Stimulated activated CD8-positive, alpha-beta memory T cell treated with anti-CD3 and anti-CD28 coated beads, Interleukin-7, amount 100 ng/mL, for 48 hours (primary cell): ENCODE measurements at places on chromosomes 3 and 15.

DNA sequence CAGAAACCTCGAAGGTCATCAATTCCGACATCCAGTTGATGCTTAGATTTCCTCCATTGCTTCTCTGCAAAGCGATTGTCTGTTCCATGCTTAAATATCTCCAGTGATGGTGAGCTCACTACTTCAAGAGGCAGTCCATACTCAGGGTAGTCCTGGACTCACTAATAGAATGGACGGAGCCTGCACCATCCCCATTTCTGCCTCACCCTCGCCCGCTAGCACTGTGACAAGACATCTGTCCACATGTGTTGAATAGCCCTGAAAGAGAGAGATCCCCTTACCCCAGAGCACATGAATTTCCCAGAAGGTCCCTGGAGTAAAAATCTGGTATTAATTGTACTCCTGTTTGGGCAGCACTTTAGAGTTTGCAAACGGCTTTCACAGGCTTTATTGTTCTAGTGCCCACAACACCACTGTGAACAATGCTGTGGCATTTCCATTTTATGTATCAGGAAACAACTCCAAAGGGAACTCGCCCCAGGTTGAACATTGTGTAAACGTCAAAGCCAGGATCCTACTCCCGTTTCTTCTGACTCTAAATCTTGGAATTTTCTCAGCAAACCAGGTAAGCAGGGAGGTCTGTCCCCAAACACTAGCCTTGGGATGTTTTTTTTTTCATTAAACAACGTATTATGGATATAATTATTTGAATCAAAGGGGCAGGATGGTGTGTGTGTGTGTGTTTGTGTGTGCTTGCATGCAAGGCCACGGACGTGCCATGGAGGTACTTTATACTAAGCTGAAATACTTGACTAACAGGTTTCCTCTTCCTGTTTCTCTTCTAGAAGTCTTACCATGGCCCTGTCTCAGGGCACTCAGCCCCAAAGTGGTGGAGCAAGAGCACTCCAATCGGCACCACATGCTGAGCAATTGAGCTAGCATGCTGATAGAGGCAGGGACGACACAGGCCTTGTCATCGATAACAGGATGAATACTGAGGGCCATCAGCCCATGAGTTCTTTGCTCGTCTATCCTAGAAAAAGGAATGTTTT is 198.3 kb downstream of the OPA1 start:
- DNase-seq, result no peak

GRCh38 chr3:7875925-7876324 is 625.7 kb upstream of the LMCD1 start:
- DNase-seq, result no peak

DNA sequence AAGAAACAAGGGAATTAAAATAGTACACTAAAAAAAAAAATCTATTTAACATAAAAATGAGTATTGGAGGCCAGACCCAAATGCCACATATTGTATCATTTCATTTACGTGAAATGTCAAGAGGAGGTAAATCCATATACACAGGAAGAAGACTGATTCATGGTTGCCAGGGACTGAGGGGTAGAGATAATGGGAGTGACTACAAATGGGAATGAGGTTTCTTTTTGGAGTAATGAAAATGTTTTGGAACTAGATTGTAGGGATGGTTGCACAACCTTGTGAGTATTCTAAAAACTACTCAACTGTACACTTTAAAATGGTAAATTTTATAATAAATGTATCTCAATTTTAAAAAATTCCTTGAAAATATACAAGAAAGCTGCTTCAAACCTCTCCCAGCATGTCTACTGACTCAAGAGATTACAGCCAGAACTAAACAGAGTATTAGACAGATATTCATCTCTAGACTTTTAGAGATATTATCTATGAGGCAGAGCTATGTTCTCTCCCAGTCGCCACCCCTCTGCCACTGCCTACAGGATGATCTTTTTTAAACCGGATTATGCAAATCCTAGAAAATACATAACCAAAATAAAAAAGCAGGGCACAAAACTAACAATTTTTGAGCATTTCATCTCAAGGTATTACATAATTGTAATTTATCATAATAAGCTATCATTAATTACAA is 6.2 kb downstream of the HLTF start:
- no peak for DNase-seq

- no peak for DNase-seq
Observed at GRCh38 chr3:38454884-38455638, 1.4 kb downstream of the ACVR2B start.

- DNase-seq, result no peak
Observed at GRCh38 chr15:100104245-100104644, 237.5 kb downstream of the ADAMTS17 start.

DNA sequence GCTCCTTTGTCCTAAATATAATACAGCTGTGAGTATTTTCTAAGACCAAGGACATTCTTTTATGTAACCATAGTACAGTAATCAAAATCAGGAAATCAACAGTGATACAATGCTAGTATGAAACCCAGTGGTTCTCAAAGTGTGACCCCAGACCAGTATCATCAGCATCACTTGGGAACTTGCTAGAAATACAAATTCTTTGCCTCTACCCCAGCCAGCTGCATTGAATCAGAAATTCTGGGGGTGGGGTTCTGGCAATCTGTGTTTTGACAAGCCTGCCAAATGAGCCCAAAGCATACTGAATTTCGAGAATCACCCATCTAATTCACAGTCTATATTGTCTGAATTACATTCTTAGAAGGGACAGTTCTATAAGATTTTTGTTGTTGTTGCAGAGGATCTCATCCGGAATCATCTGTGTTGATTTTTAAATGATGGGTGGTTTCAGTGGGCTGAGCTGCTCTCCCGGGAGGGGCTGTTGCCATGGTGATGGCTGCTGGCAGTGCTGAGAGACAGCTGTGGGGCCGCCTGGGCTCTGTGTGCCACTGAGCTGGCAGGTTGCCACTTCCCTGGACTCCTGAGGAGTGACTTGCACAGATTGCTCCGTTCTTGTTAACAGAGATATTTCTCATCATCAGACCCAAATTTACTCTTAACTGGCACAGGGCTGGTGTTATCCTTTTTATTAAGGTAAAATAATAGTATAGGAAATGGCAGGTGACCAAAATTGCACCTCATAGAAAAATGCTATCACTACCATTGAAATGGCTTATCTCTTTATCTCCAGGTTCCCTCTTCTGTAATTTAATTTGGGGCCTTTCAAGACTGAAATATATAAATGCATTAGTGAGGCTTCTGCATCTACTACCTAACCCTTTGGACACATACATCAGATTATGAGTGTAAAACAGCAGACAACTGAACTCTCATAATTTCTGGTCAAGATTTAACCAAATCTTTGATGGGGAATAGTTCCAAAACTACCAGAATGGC is 56.5 kb downstream of the NEK11 start:
- DNase-seq, result no peak

- no peak for DNase-seq
Observed at GRCh38 chr15:34890424-34890823, 79.1 kb downstream of the AQR start.

- DNase-seq, result no peak
Observed at GRCh38 chr15:70432924-70433495, 330.3 kb downstream of the UACA start.

- no peak for DNase-seq
Observed at GRCh38 chr15:99732751-99733267, 428 bp downstream of the LYSMD4 start.

DNA sequence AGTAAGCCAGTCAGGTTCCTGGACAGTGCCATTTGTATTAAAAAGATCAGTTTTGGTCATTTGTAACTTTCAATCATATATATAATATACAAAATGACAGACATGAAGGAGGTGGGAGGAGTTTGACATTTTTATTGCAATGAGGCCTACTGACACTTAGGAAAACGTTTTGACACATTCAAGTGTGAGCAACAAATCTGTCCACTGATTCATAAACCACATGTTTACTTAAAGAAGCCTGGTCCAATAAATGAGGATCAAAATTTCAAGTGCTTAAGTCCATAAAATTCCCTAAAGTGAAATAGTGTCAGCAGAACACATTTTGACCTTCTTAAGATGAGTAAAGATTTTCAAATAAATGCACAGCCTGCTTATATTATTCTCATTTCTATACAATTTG is 137.3 kb downstream of the MECOM start:
- DNase-seq, result no peak

GRCh38 chr3:171821778-171822358 is 11.6 kb upstream of the PLD1 start:
- DNase-seq, result no peak

DNA sequence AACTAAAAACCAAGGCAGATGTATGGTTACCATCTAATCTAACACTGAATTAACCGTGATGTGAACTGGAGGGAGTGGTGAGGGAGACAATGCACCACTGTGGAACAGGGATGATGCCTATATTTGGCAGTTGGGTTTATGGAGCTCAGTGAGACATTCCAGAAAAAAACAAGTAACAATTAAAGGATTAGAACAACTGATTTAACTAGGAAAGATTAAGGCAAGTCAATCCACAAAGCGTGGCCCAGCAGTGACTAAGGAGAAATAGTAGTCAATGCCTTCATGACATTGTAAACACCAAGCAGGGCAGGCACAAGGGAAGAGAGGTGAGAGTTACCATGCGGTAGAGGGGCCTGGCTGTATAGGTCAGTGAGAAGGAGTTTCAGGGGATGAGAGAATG is 38.1 kb downstream of the CHAC1 start:
- DNase-seq, result no peak

GRCh38 chr3:141371882-141372281 is 3.6 kb downstream of the ZBTB38 start:
- no peak for DNase-seq

GRCh38 chr3:61829722-61830350 is 268.5 kb downstream of the PTPRG start:
- DNase-seq, result no peak

DNA sequence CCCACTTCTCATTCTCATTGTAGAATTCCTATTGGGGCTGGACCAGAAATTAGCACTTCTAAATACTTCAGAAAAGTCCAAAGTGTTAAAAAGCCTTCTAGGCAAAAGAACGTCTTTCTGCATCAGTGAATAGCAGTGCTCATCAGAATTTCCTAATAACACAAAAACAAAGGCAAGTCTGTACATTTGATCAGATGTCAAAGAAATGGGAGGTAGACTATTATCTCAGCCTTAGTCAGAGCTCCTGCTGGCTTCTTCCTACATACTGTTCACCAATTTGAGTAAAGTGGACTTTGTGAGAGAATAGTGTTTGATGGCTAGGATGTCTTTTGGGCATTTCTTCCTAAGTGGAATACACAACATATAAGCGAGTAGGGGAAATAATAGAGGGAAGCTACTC is 48.7 kb downstream of the FOXB1 start:
- no peak for DNase-seq

- DNase-seq, result no peak
Observed at GRCh38 chr3:11445883-11446282, 173.7 kb downstream of the ATG7 start.

DNA sequence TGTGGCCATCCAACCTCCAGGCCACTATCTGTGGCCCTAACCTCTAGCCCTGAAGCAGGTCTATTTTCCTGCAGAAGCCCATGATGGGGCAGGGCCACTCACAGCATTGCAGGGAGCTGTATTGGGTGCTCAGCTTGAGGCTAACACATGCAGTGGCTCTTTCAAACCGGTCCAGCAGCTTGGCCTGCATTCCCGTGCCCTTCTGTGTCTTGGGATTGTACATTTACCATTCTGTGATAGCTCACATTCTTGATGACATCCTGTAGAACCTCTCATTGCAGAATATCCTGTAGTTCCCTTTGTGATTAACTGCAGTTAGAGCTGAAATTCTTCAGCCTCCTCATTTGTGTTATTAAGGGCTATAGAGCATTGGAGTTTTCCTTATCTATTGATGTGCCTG is 60.8 kb upstream of the ANKRD34C start:
- no peak for DNase-seq

GRCh38 chr15:88060383-88060782 is 196.2 kb downstream of the NTRK3 start:
- no peak for DNase-seq

DNA sequence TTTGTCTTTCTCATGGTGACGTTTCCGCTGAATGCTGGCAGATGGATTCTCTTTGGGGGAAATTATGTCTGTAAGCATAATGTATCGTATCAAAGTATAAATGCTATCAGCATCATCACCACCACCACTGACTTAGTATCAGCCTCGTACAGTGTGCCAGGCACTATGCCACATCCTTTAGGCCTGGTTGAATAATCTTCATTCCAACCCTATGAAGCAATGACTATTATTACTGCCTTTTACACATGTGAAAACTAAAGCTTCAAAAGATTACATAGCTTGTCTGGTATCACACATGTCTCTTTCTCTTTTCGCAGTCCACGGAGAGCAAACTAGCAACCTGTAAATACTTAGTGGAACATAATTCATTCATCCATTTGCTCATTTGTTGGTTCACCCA is 166.7 kb upstream of the PRICKLE2 start:
- no peak for DNase-seq

- DNase-seq, result peak; percentile 49
Observed at GRCh38 chr3:194322678-194323211, 28.4 kb downstream of the CPN2 start.

DNA sequence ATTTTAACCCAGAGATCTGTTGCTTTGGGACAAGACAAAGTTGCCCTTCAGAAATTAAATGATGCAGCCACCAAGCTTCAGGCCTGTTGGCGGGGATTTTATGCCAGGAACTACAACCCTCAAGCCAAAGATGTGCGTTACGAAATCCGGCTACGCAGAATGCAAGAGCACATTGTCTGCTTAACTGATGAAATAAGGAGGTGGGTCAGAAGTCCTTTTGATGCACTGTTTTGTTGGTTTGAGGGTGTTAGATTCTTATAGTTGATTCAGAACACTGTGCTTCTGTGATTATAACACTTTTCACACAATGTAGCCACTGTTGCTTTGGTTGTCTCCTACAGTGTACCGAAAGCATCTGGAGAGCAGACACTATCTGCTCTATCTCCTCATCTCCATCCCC is 20.8 kb upstream of the NXPE3 start:
- no peak for DNase-seq

GRCh38 chr15:98896002-98896721 is 111.4 kb downstream of the PGPEP1L start:
- no peak for DNase-seq

DNA sequence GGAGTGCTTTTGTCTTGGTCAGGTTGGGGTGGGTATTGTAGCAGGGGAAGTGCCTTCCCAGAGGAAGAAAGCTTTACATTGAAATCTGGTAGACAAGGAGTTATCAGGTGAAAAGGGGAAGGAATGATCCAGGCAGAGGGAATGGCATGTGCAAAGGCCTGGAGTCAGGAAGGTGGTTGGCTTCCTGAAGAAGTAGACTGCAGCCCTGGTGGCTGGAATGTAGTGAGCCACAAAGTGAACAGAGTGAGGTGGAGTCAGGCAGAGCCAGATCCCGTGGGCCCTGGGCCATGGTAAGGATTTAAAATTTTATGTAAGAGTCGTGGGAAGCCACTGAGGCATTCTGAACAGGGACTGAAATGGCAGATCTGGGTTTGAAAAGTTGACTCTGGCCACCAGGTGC is 58.3 kb downstream of the RAB11A start:
- no peak for DNase-seq

DNA sequence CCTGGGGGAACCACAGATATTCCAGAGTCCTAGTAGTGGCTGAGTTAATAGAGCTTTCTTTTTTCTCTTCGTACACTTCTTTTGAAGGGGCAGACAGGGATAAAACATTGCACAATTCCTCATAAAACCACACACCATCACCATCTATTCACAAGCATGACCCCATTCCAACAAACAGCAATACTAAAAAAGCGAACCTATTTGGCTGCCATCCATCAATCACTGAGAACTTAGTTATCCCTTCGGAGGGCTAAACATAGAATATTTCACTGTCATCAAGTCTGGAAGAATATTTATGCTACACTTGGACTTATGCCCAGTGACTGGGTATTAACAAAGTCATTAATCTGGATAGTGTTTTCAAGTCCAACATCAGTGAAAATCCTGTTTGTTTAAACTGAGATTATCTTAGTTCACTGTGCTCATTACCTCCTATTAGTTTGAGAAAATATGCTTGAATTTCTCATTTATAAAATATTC is 80.3 kb upstream of the PRTG start:
- DNase-seq, result no peak
